ENCODE measurements at places on chromosomes 12 and 14.
A peak's percentile ranks its signal among the peaks of the same experiment; 100 is the strongest.

GRCh38 chr12:79689477-79690141, 1.2 kb downstream of the PAWR start:
- ATAC-seq = peak; percentile 23

DNA sequence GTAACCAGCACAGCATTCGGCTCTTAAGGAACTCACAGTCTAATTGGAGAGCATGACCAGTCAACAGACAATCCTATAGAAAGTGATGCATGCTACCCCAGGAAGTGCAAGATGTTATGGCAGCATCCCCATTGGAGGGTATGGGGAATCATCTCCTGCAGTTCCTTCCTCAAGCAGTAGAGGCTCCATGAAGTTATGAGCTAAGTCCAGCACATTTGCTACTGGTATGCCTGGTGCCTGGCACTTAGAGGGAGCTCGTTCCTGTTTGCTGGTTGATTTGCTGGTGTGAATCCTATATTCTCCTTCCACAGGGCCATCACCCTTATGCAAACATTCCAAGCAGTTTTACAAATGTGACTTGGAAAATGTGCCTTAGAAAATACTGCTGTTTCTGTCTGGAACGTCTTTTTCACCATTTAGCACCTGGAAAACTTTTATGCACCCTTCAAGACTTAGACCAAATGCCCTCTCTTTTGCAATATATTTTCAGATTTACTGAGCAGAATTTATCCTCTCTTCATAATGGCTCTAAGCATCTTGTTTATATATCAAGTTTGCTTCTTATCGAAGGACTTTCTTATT, 136.1 kb upstream of the WSCD2 start:
- no peak for ATAC-seq

GRCh38 chr12:25482625-25483024, 70.5 kb downstream of the LMNTD1 start:
- ATAC-seq = no peak

- no peak for ATAC-seq
These were observed 136.3 kb downstream of the SOX5 start for GRCh38 chr12:23813206-23813605.

GRCh38 chr14:105577314-105577861, 51.0 kb downstream of the TMEM121 start:
- ATAC-seq = no peak

DNA sequence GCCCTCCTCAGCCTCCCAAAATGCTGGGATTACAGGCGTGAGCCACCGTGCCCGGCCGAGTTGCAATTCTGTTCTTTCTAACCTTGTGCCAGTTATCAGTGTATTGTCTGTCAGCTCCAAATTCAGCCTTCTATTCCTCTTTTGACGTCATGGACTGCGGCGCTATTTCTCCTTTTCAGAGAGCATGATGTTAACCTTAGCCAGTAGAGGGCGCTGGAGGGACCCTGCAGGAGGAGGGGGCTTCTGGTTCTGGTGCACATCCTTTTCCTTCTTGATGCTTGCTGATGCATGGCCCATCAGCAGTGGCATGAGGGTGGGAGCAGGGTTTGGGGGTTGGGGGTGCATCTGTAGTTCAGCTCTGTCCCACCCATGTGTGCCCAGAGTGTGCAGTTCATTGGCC, 179.3 kb upstream of the RMST start:
- ATAC-seq = no peak

Measured in activated CD4-positive, CD25-positive, alpha-beta regulatory T cell treated with anti-CD3 and anti-CD28 coated beads, Interleukin-2, amount 50 U/mL, for 24 hours (primary cell).